ENCODE measurements at places on chromosomes 11 and 22. TPM values are rescaled to one million over a fixed set of nuclear protein-coding genes. Genes with fewer than 3 reads are reported as not detected.

PPFIA1 gene
- total RNA-seq: 60.9 TPM

GRCh38 chr22:49838771-49839717 is 11.4 kb upstream of the BRD1 start:
- peak; percentile 27 for DNase-seq

GRCh38 chr11:102576350-102576749 is 45.8 kb upstream of the MMP7 start:
- no peak for DNase-seq

GRCh38 chr22:17132112-17132511 is 11.0 kb upstream of the TMEM121B start:
- DNase-seq: no peak

DNA sequence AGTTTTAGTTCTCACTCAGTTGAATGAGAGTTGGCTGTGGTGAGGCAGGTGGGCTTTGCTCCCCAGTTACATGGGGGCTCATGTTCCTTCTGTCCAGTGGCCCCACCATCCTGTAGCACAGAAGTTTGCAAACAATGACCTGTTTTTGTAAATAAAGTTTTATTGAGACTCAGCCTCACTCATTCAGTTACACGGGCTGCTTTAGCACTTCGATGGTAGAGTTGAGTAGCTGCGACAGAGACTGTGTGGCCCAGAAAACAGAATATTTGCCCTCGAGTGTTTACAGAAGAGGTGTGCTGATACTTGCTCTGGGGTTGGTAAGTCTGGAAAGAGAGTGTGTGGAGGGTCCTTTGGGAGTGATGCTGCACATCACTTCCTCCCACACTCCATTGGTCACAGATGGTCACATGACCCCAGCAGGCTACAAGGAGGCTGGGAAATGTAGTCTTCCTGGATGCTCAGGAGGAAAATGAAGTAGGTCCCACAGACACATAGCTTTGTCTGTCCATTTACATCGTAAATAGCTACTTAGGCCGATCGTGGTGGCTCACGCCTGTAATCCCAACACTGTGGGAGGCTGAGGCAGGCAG is 34.6 kb downstream of the IFT27 start:
- no peak for DNase-seq

P4HA3 gene
- 2.6 TPM for total RNA-seq

- DNase-seq: no peak
Observed at GRCh38 chr22:43890901-43891331, 897 bp downstream of the PNPLA5 start.

DNA sequence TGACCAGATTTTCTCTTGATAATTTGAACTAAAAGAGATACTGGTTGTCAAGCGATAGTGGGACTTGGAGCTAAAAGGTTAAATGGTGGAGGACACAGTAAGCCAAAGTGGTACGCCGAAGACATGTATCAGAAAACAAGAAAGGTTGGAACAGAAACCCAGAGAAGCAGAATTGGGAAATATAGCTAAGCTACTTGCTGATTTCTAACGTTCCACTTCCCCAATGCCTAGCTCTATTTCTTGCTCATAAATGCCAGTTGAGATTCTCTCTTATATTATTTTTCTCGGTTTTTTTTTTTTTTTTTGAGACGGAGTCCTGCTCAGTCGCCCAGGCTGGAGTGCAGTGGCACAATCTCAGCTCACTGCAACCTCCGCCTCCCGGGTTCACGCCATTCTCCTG is 12.7 kb downstream of the TMEM41B start:
- DNase-seq: no peak

GRCh38 chr22:49959782-49960158 is 802 bp upstream of the PIM3 start:
- no peak for DNase-seq

DNA sequence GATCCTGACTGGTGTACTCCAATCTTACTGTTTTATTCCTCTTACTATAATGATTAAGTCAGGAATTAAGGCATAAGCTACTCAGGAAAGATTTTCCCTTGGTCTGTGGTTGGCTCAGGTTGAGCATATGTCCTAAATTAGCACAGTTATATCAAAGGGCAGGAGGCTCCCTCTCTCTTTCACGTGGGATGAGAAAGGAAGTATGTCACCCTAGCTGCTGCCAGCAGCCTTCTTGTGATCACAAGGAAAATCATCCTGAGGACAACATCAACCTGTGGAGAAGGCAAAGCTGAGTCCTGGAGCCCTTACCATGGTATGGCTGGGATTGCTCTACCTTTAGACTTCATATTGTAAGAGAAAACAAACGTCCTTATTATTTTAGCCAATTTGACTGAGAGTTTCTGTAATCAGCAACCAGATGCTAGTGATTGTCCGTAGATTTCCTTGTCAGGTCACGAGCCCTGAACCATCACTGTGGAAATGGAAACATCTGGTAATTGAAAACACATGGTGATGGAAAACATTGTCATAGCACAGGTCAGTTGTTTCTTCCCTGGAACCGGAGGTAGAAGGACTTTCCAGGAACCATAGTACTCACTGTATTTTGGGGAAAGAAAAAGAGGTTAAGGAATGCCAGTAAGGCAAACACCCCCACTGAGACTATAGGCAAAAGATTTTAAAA is 40.6 kb upstream of the DEUP1 start:
- DNase-seq: peak; percentile 28

TMPRSS4 gene
- not detected for total RNA-seq

- DNase-seq: no peak
Observed at GRCh38 chr22:19634226-19634975, 79.9 kb upstream of the SEPTIN5 start.

GRCh38 chr11:115112754-115113153 is 391.5 kb downstream of the CADM1 start:
- DNase-seq: no peak

- no peak for DNase-seq
Observed at GRCh38 chr11:116981266-116981885, 116.9 kb downstream of the SIK3 start.

- DNase-seq: no peak
Observed at GRCh38 chr22:32097881-32098499, 54.9 kb downstream of the SLC5A1 start.
